ENCODE measurements at places on chromosomes 4 and X.

DNA sequence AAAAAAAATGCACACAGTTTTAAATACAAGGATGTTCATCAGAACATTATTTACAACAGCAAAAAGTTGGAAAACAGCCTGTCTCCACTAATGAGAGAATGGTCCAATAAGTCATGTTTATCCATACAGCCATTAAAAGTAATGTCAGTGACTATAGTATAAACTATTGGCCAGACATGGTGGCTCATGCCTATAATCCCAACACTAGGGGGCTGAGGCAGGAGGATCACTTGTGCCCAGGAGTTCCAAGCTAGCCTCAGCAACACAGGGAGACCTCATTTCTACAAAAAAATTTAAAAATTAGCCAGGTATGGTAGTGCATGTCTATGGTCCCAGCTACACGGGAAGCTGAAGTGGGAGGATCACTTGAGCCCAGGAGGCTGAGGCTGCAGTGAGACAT lies 48.1 kb upstream of the IL13RA1 start:
- no peak for DNase-seq

DNA sequence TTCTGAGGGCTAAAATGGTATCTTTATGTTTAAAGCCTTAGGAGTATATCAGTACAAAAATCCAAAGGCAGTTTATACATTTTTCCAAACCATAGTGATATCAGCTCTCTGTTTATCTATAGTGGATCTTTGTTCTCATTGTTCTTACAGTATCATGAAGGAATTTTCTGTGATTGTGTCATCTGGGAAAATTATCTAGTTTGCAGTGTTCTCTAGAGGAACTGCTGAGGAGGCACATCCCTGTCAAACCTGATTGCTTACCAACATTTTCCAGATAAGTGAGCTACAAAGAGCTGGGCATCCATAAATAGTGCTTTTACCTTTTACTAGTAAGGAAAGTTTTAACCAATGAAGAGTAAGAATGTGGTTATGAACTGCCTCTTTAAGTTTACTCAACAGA lies 44.9 kb upstream of the SLC25A31 start:
- no peak for DNase-seq

GRCh38 chr4:94877973-94878372 lies 120.2 kb downstream of the BMPR1B start:
- no peak for DNase-seq

DNA sequence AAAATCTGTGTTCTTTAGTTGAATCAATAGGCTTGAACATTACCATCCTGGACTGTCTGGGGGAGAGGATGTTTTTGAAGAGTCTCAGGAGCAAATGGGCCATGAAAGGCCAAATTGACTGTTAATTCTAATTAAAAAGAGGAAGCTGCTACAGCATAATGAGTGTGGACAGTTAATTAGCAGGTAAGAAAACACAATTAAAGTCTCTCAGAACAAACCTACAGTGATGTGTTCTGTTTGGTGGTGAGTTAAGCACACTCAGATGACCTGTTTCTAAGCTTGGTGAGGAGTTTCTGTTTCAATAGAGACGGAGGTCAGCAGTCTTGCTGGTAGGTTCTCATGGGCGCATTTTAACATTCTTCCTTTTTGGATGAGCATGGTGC lies 68.1 kb downstream of the DRD5 start:
- no peak for DNase-seq

DNA sequence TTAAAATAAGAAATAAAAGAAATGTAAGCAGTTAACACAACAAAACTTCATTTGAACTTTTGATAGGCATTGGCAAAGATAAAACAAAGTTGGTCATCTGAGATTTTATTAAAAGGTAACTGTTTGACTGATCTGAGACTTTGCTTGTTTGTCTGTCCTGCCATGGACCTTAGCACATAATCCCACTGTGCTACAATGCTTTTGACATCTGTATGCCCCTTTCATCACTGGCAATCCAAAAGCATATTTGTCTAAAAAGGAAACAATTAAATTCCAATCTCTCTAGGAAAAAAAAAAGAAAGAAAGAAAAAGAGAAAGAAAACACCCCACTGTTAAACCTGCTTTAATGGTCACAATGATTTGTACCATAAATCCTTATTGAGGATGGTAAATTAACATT lies 231.0 kb downstream of the DACH2 start:
- no peak for DNase-seq

- DNase-seq, result no peak
Measured at GRCh38 chr4:99438405-99438780, 3.3 kb upstream of the ADH7 start.

Data from stimulated activated CD4-positive, alpha-beta T cell treated with anti-CD3 and anti-CD28 coated beads, Interleukin-1b, Interleukin-23, amount 100 ng/mL, for 1 hour (primary cell).